ENCODE measurements at places on chromosomes 12 and 14. TPM values are rescaled to one million over a fixed set of nuclear protein-coding genes. Genes with fewer than 3 reads are reported as not detected.

DNA sequence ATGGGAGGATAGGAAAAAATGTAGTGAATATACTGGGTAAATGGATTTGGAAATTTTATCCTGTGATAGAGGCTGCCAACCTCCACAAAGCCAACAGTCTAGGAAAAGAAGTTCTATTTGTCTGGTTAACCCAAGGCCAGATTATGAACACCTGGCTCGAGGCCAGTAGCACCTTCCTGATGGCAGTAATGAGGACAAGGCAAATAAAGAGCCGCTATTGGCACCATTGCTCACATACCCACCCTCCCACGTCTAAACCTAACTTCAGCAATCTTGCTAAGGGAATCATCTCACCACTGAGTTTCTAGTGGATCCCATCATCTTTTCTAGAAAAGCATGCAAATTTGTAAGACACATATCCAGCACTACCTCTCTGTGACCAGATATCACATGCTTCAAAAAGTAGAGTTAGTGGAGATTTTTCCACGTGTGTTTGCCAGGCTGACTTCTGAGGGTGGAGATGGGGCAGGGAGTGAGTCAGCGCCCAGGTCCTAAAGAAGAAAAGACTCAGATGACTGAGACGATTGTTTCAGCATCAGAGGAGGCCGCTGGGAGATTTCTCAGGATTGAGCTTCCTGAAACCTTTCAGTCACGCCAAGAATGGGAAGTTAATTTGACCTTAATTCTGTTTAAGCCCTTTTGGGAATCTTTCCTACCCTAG is 362.9 kb downstream of the EMP1 start:
- DNase-seq, result no peak

- DNase-seq, result no peak
Observed at GRCh38 chr14:81172881-81173280, 47.9 kb downstream of the GTF2A1 start.

WIF1 gene
- total RNA-seq, result not detected

GPR132 gene
- total RNA-seq, result not detected

PTGER2 gene
- 1.6 TPM for total RNA-seq

ANKRD33 gene
- not detected for total RNA-seq

- DNase-seq, result no peak
Observed at GRCh38 chr12:88733008-88733407, 152.7 kb upstream of the KITLG start.

- no peak for DNase-seq
Observed at GRCh38 chr12:53568809-53569557, 57.2 kb downstream of the ATF7 start.

DNA sequence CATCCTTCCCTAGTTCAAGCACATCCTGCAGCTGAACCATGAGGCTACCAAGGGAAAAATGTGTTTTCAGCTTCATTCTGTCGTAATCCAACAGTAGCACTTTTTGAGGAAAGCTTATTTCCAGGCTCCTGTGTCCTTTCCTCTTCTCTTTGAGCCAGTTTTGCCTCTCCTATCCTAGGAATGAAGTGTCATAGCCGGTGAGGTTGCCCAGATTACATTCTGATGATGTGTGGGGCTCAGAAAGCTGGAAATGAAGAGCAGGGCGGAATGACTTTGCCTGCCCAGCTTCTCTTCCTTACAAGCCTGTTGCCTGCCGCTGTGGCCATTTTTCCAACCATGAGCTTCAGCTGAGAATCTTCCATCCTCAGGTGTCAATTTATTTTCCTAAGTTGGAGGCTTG is 381.8 kb downstream of the NUAK1 start:
- DNase-seq, result no peak

DNA sequence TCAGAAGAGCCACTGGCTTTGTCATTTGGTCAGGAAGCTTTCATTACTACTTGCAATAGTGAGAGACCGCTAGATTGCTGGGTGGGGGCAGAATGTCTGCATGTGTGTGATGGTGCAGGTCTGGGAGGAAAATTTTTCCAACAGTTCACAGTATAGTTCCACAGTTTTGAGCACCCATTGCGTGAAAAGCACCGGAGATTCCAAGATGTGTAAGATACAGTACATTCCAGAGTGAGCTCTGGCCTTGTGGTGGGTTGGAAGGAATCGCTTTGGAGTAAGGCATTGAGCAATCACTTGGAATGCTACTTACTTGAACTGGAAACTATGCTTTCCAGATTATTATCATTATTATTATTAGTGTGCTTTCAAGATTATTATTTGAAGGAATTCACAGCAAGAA is 47.6 kb upstream of the FRMD6 start:
- peak; percentile 91 for DNase-seq

GRCh38 chr14:66746316-66747006 is 238.5 kb downstream of the GPHN start:
- DNase-seq, result peak; percentile 36

KLHL33 gene
- total RNA-seq, result not detected

ZC3H14 gene
- total RNA-seq, result 77.7 TPM

GRCh38 chr14:68633131-68633991 is 159.5 kb downstream of the ZFP36L1 start:
- peak; percentile 77 for DNase-seq

DNA sequence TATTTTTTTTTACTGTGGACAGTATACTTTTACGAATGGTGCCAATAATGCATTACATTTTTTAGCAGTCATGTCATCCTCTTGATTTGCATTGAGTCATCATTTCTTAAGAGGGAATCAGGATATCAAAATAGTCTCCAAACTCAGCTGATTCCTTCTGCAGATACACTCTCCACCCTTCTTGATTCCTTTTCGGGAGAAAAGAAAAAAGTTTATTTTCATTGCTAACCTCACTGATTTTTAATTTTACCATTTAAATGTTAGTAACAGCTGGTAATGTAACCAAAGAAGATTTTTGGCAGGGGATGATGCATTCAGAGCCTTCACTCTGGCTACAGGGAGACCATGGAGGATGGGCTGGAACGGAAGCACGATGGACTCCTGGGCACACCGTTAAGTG is 47.5 kb downstream of the MRPL42 start:
- peak; percentile 19 for DNase-seq

DNA sequence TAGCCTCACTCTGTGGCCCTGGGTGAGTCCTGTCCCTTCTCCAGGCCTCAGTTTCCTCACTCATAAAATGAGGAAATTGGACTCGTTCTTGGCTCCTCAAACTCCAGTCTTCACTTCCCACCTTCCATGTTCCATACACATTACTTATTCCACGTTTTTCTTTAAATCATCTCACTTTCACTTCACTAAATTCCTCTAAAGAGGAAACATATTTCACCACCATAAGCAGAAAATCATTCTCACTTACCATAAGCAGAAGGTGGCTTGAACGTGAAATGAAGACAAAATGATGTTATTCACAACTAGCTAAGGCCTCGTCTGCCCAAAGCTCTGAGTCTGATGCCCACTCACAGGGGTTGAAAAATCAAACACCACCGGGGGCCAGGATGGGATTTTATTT is 278.3 kb downstream of the ADGRD1 start:
- DNase-seq, result no peak

DNA sequence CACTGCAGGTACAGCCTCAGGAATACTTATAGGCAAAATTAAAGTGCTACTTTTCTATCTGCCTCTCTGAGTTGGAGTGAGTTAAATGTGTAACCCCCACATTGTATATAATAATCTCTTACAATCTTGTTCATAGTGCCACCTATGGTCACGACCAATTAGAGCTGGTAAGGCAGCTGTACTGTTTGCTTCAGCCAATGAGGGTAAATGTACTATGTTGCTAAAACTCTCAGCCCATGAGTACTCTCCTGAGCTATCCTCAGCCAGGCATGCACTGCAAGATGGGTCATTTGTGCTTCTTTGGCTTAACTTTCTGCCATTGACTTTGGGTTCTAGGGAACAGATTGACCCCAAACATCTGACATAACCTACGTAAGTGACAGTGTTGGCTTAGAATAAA is 15.0 kb upstream of the MDM2 start:
- peak; percentile 50 for DNase-seq

DNA sequence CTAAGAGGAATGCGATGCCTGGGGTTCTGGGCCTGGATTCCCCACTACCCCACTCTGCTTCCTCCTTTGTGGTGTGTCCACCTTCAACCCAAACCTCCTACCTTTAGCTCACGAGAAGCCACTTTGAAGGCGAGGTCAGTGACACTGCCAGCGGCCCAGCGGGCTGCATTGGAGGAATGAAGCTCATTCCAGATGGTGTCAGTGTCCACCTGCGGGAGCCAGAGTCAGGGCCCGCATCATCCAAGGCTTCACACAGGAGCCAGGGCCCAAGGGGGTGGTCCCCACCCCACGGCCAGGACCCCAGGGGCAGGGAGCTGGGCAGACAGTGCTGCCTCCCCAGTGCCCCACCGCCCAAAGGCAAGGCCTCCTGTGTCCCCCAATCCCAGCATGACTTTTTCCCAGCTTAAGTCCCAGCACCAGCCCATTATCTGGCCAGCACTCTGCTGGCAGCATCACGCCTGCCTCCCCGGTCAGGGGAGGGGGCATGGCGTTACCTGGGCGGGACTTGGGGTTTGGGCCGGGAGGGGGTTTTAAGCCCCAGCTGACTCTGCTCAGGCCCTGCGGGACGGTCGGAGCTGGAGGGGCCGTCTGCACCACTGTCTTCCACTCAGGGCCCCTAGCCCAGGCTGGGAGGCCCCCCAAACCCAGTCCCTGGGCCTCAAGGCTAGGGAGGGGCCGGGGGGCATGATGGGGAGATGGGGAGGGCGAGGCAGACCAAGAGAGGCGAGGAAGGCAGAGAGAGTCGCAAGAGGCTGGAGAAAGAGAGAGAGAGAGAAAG is 16.9 kb downstream of the SLC48A1 start:
- no peak for DNase-seq

DNA sequence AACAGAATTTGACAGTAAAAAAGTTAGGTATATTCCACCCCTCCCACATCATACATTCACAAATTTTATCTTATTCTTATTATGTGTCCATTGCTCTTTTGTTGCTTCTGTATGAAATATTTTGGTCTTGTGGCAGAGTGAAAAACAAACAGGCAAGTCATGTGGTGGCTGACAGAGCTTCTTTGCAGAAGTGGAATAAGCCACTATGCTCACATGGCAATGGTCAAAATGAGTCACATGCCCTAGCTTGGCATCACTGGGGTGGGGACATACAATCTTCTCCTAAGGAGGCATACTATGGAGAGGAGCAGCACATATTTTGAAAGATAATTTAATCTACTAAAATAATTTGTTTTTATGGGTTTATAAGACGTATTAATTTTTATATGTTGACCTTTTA is 27.7 kb upstream of the CMA1 start:
- DNase-seq, result no peak

RPS6KL1 gene
- total RNA-seq, result 3.6 TPM

All from RPMI7951 (cell line).